ENCODE measurements at places on chromosomes 7 and 10. TPM values are rescaled to one million over a fixed set of nuclear protein-coding genes. Genes with fewer than 3 reads are reported as not detected.

DNA sequence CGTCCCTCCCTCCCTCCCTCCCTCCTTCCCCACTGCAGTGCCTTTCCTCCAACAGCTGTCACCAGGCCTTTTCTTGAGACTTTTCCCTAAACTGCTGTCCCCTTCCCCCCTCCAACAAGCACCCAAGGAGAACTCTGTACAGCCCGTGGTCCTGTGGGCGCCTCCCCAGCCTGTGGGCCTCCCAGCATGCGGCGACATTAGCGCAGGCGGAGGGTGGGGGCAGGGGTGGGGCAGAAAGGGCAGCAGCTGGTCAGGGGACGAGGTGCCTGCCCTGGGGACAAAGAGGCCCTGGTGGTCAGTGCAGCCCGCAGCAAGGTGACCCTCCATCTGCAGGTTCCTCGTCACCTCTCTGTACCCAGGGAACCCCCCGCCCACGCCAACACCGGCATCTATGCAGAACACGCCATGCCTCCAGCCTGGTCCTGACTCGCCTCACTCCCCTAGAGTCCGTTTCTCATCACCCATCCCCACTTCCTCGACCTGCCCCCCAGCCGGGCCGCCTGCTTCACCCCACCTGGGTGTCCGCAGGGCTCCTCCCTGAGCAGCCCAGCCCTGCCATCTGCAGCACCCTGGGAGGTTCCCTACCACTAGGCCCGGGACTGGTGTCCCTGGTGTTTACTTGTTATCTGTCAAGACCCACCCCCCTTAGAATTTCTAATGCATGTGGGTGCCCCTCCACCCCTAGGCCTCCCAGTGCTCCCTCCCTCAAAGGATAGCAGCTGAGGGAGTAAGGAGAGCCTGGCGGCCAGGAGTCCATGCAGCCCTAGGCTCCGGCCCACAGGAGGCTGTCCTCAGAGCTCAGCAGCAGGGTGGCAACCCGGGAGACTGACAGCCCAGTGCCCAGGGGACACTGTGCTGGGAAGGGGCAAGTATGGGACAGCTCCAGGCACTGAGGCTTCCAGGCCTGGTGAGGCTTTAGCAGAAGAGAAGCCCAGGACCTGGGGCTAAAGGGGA lies 147.8 kb downstream of the ARHGAP22 start:
- DNase-seq, result no peak
- H3K4me1 ChIP-seq, result peaks cover 9% of the 10 kb centered on the region
- no peaks in the 10 kb centered on the region for H3K27me3 ChIP-seq

DNA sequence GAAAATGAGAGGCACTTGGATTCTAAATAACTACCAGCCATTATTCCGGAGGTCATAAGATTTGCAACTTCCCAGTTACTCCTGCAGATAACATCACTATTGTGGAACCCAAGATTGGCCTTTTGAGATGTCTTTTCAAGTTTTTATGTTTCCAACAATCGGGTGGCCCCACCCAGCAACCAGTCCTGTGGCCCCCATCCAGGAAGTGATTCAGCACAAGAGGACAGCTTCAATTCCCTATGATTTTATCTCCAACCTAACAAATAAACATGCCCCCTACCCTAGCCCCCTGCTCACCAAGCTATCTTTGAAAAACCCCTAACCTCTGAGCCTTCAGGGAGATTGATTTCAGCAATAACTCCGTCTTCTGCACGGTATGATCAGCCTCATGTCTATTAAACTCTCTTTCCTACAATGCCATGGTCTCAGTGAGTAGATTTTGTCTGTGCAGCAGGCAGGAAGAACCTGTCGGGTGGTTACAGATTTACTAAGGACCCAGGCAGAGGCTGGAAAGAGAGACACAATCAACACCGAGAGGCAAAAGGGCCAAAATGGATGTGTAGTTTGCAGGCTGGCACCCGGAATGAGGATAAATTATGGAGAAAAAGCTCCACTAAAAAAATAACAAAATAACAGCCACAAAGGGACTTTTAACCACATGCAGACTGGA lies 83.9 kb upstream of the UNC5B start:
- H3K27me3 ChIP-seq, result peaks cover 27% of the 10 kb centered on the region
- no peaks in the 10 kb centered on the region for H3K36me3 ChIP-seq
- H3K4me1 ChIP-seq, result peaks cover 4% of the 10 kb centered on the region

- H3K36me3 ChIP-seq, result no peaks in the 10 kb centered on the region
- no peak overlapping the region for H3K4me3 ChIP-seq
- H3K27ac ChIP-seq, result no peak overlapping the region
- H3K4me1 ChIP-seq, result peaks cover 3% of the 10 kb centered on the region
- no peaks in the 10 kb centered on the region for H3K27me3 ChIP-seq
Observed at GRCh38 chr10:62252051-62252450, 16.6 kb downstream of the RTKN2 start.

DNA sequence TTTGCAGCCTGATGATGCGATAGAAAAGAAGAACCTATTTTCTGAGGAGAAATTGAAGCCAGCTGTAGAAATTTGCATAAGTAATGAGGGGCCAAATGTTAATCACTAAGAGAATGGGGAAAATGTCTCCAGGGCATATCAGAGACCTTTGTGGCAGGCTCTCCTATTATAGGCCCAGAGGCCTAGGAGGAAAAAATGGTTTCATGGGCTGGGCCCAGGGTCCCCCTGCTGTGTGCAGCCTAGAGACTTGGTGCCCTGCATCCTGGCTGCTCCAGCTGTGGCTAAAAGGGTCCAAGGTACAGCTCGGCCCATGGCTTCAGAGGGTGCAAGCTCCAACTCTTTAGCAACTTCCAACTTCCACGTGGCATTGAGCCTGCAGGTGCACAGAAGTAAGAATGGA lies 123.4 kb downstream of the STK31 start:
- no peaks in the 10 kb centered on the region for H3K27me3 ChIP-seq
- H3K4me3 ChIP-seq, result no peak overlapping the region
- no peaks in the 10 kb centered on the region for H3K36me3 ChIP-seq
- no peak overlapping the region for H3K27ac ChIP-seq
- no peak for DNase-seq

- no peaks in the 10 kb centered on the region for H3K27me3 ChIP-seq
- no peak overlapping the region for H3K4me3 ChIP-seq
- no peak for DNase-seq
- no peaks in the 10 kb centered on the region for H3K4me1 ChIP-seq
Observed at GRCh38 chr10:34601691-34602090, 213.4 kb downstream of the PARD3 start.

DNA sequence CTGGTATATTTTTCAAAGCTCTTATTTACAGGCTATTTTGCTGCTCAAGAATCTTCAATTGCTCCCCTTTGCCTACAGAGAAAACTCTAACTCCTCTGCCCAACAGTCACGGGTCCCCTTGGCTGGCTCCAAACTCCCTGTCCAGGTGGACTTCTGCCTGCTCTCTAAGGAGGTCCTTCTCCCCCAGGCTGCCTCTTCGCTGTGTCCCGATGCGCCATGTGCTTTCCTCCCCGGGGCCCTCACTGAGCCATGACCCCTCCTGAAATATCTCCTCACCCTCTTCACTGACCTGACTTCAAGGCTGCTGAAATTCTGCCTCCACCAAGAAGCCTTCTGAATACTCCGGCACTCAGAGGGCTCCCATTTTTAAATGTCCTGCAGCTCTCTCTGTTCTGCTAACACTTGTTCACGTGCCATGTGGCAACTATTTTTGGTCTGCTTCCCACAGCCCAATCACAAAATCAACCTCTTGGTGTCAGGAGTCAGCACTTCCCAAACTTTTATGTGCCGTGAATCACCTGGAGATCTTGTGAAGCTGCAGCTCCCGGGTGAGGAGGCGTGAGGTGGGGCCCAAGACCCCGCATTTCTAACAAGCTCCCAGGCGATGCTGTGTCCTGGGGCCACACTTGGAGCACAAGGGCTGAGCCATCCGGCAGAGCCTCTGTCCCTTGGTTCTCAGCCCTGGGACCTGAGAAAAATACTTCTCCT lies 85.7 kb upstream of the COL13A1 start:
- no peaks in the 10 kb centered on the region for H3K4me1 ChIP-seq
- H3K36me3 ChIP-seq, result no peaks in the 10 kb centered on the region
- peaks cover 6% of the 10 kb centered on the region for H3K27me3 ChIP-seq
- H3K4me3 ChIP-seq, result no peak overlapping the region

- H3K4me3 ChIP-seq, result no peak overlapping the region
- DNase-seq, result no peak
- no peak overlapping the region for H3K27ac ChIP-seq
- no peaks in the 10 kb centered on the region for H3K36me3 ChIP-seq
- H3K27me3 ChIP-seq, result no peaks in the 10 kb centered on the region
Observed at GRCh38 chr7:12601302-12601869, 30.9 kb downstream of the SCIN start.

- peaks cover 23% of the 10 kb centered on the region for H3K27me3 ChIP-seq
- no peaks in the 10 kb centered on the region for H3K36me3 ChIP-seq
- H3K4me1 ChIP-seq, result no peaks in the 10 kb centered on the region
Observed at GRCh38 chr10:49112851-49113250, 2.5 kb downstream of the VSTM4 start.

DNA sequence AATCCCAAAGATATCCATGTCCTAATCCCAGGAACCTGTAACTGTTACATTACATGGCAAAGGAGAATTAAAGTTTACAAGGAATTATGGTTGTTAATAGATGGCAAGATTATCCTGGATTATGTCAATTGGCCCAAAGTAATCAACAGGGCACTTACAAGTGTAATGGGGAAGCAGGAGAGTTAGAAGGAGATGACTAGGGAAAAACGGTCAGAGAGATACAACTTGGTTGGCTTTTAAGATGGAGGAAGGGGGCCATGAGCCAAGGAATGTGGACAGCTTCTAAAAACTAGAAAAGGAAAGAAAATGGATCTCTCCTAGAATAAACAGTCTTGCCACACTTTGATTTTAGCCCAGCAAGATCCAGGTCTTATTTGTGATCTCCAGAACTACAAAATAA lies 3.3 kb downstream of the JMJD1C start:
- H3K4me3 ChIP-seq, result no peak overlapping the region
- no peak for DNase-seq
- peaks cover 5% of the 10 kb centered on the region for H3K4me1 ChIP-seq
- no peaks in the 10 kb centered on the region for H3K27me3 ChIP-seq
- no peaks in the 10 kb centered on the region for H3K36me3 ChIP-seq
- no peak overlapping the region for H3K27ac ChIP-seq

DNA sequence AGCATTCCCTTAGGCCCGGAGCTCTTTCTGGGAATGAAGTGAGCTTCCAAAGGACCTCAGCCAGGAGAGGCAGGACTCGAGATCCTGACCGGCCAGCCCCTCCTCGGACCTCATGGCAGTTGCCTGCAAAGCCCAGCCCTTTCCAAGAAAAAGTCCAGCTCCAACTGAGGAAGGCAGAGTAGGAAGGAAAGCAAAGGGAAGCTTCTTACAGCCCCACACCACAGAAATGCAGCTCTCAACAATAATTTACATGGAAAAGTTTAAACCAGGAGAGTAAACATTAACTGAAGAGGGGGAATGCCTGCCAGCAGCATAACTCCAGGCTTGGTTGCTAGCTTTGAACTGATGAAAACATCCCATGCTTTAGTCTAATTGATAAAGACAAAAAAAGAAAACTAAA lies 153.9 kb upstream of the PFKP start:
- peaks cover 2% of the 10 kb centered on the region for H3K27me3 ChIP-seq
- no peak overlapping the region for H3K27ac ChIP-seq
- DNase-seq, result no peak
- H3K4me1 ChIP-seq, result peaks cover 5% of the 10 kb centered on the region
- H3K36me3 ChIP-seq, result no peaks in the 10 kb centered on the region

DNA sequence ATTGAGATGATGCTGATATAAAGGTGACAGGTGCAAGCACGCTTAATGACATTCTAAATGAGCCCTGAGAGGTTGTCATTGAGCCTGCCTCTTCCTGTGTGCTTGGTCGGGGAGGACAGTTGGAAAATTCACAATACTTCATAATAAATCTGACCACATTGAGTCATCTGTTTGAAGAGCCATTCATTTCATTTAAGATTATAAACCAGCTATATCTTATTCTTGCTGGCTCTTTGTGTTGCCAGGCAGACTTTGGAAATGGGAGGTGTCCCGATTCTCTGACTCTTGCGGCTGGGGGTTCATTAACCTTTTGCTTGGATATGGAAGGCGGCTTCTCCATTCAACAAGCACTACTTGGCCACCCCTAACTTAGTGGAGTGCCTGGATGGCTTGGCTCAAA lies 198.2 kb downstream of the FANK1 start:
- H3K36me3 ChIP-seq, result no peaks in the 10 kb centered on the region
- H3K4me1 ChIP-seq, result peaks cover 8% of the 10 kb centered on the region
- no peaks in the 10 kb centered on the region for H3K27me3 ChIP-seq
- H3K4me3 ChIP-seq, result no peak overlapping the region

DNA sequence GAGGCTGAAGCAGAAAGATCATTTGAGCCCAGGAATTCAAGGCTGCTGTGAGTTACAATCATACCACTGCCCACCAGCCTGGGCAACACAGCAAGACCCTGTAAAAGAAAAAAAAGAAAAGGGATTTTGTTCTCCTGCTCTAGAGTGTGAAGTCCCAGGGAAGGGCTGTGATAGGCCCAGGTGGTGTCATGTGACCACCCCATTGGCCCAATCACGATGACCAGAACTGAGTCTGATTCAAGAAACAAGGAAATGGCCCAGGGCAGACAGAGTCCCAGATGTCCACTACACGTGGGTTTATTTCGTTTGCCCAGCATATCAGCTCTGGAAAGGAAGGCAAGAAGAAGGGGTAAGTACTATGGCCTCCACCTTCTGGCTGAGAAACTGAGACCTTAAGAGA lies 81.3 kb upstream of the CUX1 start:
- H3K36me3 ChIP-seq, result no peaks in the 10 kb centered on the region
- peaks cover under 1% of the 10 kb centered on the region for H3K27me3 ChIP-seq
- H3K4me1 ChIP-seq, result peaks cover 4% of the 10 kb centered on the region
- no peak overlapping the region for H3K27ac ChIP-seq

GRCh38 chr7:105680505-105681187 lies 99.4 kb upstream of the EFCAB10 start:
- peaks cover 17% of the 10 kb centered on the region for H3K4me1 ChIP-seq
- no peaks in the 10 kb centered on the region for H3K36me3 ChIP-seq
- H3K4me3 ChIP-seq, result no peak overlapping the region
- DNase-seq, result no peak

- H3K27me3 ChIP-seq, result no peaks in the 10 kb centered on the region
- no peak overlapping the region for H3K4me3 ChIP-seq
- H3K27ac ChIP-seq, result no peak overlapping the region
- DNase-seq, result peak; percentile 58
Observed at GRCh38 chr7:86926732-86927131, 132.7 kb downstream of the ELAPOR2 start.

- DNase-seq, result no peak
- no peak overlapping the region for H3K27ac ChIP-seq
- no peaks in the 10 kb centered on the region for H3K36me3 ChIP-seq
- no peak overlapping the region for H3K4me3 ChIP-seq
- H3K27me3 ChIP-seq, result no peaks in the 10 kb centered on the region
Observed at GRCh38 chr7:135919071-135919841, 57.9 kb downstream of the MTPN start.

SLC29A4 gene
- 5.2 TPM for total RNA-seq

PYROXD2 gene
- total RNA-seq, result 7.0 TPM

EEPD1 gene
- total RNA-seq, result 0.23 TPM

HMX2 gene
- not detected for total RNA-seq

AMPH gene
- total RNA-seq, result 9.2 TPM

FBXW4 gene
- 20.8 TPM for total RNA-seq

SFXN4 gene
- total RNA-seq, result 14.5 TPM

NRP1 gene
- 306 TPM for total RNA-seq
